Stimulated activated CD4-positive, alpha-beta T cell treated with anti-CD3 and anti-CD28 coated beads, Interleukin-1b, Interleukin-23, amount 100 ng/mL, for 4 hours (primary cell): ENCODE measurements at places on chromosomes 2 and 18.

DNA sequence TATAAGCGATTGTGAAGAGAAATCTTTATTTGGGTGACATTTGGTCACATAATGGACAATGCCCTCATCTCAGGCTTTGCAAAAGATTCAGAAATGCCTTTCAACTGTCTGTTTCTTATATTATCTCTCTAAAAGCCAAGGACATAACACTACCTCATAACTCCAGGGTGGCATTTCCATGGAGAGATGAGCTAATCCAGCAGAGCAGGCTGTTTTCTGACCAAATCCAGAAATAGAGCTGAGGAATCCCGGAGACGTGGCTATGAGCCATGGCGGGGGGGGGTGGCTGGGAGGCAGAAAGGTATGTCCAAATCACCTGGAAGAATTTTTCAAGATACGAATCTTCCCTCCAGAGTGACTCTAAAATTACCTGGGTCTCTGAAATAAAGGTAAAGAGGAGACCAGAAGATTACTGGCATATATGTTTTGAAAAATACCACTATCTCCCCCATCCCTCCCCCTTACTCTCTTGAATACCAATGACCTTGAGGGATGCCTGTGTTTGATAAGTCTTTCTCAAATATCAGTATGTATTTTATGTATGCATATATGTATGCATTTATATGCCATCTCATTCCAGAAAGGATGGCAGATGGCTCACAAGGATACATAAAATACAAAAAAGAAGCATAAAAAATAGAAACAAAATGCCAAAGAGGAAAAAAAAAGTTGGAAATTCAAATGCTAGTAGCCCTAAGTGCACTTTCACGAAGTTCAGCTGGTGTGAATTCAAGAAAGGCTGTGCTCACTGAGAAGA is 296.0 kb upstream of the MGAT5 start:
- no peak for DNase-seq

DNA sequence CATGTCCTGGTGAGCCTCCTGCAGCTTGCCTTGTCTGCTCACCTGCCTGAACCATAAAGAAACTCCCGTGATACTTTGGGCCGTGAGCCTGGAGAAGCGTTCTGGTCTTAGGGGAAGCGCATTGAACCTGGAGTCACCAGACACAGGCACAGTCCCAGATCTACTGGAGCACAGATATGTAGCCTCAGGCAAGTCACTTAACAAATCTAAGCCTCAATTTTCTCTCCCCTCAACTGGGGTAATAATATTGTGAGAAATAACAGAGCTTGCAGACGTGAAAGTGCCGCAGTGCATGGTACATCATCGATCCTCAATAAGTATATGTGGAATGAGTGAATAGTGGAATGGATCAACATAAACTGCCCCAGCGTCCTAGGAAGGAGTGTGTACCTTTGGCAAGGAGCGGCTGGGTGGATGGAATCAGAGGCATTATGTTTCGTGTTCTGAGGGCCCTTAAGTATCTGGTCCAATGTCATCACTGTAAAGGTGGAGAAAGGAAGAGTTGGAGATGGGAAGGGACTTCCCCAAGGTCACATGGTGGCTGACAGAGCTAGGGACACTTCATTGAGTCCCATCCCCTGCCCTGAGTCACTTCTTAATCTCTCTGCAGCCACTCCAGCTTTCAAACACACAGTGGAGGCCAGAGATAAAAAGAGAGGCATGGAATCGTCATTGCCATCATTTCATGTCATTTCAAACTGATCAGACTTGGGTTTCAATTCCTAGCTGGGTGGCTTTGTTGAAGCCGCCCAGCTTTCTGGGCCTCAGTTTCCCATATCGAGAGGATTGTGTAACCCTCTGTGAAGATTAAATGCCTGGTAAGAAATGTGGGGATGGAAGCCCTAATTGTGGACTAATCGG is 172.4 kb downstream of the DDX1 start:
- DNase-seq: no peak

DNA sequence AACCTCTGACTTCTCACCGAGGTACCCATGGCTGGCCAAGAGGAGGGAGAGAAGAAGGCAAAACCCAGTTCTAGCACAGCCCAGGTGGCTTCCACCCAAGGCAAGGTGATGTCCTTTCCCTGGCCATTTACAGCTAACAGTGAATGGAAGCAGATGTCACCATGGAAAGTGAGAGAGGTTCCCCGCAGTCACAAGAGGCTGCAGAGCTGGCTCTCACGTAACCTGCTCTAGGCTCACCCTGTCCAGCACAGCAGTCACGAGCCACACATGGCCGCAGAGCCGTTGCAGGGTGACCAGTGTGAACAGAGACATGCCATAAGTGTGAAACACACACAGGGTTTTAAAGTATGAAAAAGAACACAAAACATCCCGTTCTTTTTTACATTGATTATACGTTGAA is 169.4 kb downstream of the TNS1 start:
- no peak for DNase-seq

- DNase-seq: no peak
These were observed 83.3 kb upstream of the ID2 start for GRCh38 chr2:8598295-8599165.

- DNase-seq: no peak
These were observed 212.0 kb upstream of the ID2 start for GRCh38 chr2:8469709-8470493.

- no peak for DNase-seq
These were observed 130.3 kb downstream of the ARHGAP28 start for GRCh38 chr18:6859676-6860422.

DNA sequence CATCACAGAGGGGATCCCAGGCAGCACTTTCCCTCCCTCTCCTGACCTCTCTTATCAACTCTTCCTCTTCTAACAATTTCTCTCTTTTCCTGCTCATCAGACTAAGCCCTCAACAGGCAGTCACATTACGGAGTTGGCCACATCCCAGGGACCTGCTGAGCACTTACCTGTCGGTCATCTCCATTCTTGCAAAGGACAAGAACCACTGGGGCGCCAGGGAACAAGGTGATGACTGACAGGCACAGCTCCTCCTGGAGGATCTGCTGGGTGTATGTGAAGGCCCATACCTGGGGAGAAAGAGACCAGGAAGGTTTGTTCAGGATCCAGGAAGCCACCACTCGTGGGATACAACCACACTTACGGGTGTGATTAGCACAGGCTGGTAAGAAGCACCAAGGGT is 104.8 kb upstream of the CAPN13 start:
- DNase-seq: no peak

- DNase-seq: no peak
These were observed 123.8 kb downstream of the ARL4C start for GRCh38 chr2:234373060-234373459.

DNA sequence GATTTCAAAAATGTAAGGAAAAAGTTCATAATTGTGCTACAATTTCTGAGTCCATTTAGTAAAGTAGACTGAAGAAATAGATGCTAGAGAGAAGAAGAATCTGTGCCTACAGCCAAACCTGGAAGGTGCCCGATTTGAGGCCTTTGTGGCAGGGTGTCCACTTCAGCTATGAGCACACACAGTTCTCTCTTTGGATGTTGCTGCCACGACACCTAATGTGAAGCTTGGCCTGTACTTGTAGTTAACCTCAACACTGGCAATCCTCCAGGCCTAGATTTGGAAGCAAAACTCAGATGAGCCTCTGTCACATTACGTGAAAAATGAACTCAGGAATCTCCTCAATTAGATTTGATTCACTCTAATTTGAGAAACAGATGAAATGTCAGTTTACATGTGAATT is 90.1 kb upstream of the LRP1B start:
- no peak for DNase-seq

GRCh38 chr18:59900222-59901128 is 679 bp downstream of the PMAIP1 start:
- peak; percentile 64 for DNase-seq

- no peak for DNase-seq
These were observed 43.0 kb downstream of the G6PC2 start for GRCh38 chr2:168944065-168944464.

DNA sequence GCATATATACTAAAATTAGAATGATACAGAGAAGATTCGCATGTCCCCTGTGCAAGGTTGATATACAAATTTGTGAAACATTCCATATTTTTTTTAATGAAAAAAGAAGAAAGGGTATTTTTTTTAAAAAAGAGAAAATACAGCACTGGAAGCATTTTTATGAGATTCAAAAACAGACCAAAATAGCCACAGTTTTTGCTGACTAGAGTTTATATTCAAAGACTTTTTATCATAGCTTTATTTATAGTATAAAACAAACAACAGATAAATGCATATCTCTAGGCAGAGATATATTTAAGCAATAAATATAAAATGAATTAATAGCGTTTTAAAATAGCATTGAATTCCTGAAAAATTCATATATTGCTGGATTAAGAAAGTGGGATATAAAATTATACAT is 436.5 kb upstream of the ACVR2A start:
- no peak for DNase-seq

- no peak for DNase-seq
These were observed 116.4 kb downstream of the LYPD6 start for GRCh38 chr2:149446748-149447147.

GRCh38 chr2:181789827-181790448 is 101.6 kb upstream of the ITPRID2 start:
- no peak for DNase-seq

- DNase-seq: no peak
These were observed 44.8 kb downstream of the ASAP2 start for GRCh38 chr2:9251154-9252001.

DNA sequence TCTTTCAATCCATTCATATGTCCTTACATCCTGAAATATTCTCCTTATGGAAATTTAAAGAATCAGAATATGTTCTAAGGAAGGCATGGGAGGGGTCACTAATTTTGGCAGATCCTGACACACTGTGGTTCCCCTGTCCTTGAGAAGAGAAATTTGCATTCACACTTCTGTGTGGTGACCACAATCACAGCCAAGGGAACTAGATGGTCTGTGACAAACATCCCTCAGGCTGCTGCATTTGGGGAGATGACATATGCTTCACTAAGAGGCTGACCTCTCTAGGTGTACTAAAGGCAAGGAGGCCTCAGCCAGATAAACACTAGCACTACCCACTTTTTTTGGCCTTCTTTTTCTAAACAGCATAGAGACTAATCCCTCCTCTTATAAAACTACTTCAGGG is 129.6 kb downstream of the MREG start:
- no peak for DNase-seq

GRCh38 chr2:240230291-240230931 is 90.0 kb upstream of the OTOS start:
- no peak for DNase-seq

- no peak for DNase-seq
These were observed 513.1 kb upstream of the RAB6C start for GRCh38 chr2:129466389-129466788.

- DNase-seq: no peak
These were observed 12.7 kb downstream of the OLA1 start for GRCh38 chr2:174235680-174236079.

DNA sequence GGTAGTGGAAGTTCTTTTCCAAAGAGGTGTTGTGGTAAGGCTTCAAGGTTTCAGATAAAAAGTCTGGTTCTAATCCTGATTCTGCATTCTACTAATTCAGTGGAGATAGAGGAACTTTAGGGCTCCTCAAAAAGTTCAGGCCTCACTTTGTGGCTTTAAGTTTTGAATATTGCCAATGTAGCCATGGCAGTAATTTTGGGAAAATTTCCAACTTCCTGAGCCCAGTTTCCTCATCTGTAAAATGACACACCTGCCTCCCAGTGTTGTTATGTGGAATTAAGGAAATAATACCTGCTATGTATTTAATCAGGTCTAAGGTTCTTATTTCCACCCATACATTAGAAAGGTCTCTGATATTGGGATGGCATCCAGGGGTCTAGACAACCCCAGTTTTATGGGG is 147.6 kb upstream of the ITGA6 start:
- no peak for DNase-seq

GRCh38 chr2:207417301-207417718 is 112.5 kb upstream of the CREB1 start:
- no peak for DNase-seq

- DNase-seq: no peak
These were observed 9.8 kb downstream of the EN1 start for GRCh38 chr2:118837621-118838020.

GRCh38 chr2:189143925-189144324 is 35.6 kb downstream of the COL5A2 start:
- DNase-seq: no peak

GRCh38 chr2:25936889-25937545 is 45.3 kb downstream of the KIF3C start:
- no peak for DNase-seq

- DNase-seq: no peak
These were observed 28.6 kb downstream of the ITM2C start for GRCh38 chr2:230893338-230893737.

GRCh38 chr18:55419132-55419946 is 168.7 kb downstream of the TCF4 start:
- no peak for DNase-seq

GRCh38 chr2:150608341-150608740 is 120.9 kb upstream of the RND3 start:
- DNase-seq: no peak

GRCh38 chr2:127069003-127069402 is 38.0 kb downstream of the BIN1 start:
- no peak for DNase-seq

- no peak for DNase-seq
These were observed 1.2 kb downstream of the TMEM247 start for GRCh38 chr2:46480562-46480961.

GRCh38 chr2:37623971-37624900 is 47.2 kb downstream of the CDC42EP3 start:
- DNase-seq: no peak

- DNase-seq: no peak
These were observed 2.4 kb downstream of the DNAJB2 start for GRCh38 chr2:219281588-219281987.

- no peak for DNase-seq
These were observed 38.2 kb downstream of the LCT start for GRCh38 chr2:135798762-135799161.

- DNase-seq: no peak
These were observed 152.0 kb downstream of the GALNT14 start for GRCh38 chr2:30986231-30986580.

DNA sequence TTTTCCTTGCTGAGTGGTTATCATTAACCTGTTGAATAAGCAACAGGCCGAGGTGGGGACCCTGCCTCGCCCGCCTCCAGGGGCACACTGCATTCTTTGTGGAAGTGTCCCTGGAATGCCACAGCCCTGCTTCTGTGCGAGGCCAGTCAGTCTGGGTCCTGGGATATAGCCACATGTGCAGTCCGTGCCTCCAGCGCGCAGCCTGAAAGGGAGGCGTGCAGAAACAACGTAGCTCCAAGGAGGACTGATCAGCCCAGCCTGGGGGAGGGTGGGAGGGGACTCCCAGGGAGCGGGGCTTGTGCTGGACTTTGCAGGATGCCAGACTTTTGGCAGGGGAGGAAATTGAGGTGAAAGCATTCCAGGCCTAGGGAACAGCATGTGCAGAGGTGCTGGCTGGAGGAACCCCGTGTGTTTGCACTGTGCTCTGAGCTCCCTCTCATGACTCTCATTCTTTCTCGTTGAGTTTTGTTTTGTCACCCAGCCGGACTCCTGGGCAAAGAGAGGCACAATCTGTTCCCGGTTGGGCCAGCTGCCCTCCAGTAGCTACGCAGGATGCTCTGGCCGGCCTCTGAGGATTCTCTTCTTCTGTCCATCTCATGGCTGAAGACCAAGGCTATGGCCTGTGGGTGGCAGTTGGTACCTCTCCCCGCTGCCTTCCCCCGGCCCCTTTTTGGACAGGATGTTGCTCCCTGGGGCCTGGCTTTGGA is 39.7 kb downstream of the HPCAL1 start:
- DNase-seq: no peak

GRCh38 chr2:47010176-47010575 is 94.6 kb upstream of the MCFD2 start:
- no peak for DNase-seq
